ENCODE measurements at places on chromosomes 4 and X.

DNA sequence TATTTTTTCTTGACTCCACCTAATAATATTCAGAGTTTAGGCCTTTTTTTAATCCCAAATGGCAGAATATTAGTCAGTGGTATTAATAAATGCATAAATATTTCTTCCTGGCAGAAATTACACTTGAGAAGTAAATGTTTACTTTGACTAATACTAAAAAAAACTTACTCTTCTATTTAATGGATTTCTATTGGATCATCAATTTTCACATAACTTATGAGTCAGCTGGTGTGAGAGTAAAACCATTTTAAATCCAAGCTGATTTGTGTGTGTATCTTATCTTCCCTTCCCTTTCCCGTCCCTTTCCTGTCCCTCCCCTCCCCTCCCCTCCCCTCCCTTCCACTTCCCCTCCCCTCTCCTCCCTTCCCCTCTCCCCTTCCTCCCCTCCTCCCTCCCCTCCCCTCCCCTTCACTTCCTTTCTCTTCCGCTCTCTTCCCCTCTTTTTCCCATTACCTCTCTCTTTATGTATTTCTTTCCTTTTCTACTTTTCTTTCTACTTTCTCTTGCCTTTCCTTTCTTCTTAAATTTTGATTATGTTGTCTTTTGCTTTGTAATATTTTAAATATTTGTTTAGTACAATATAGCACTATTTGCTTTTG lies 630.1 kb upstream of the EPHA5 start:
- DNase-seq: no peak

- DNase-seq: peak; percentile 59
Measured at GRCh38 chrX:15675490-15675921, 10.9 kb upstream of the CLTRN start.

DNA sequence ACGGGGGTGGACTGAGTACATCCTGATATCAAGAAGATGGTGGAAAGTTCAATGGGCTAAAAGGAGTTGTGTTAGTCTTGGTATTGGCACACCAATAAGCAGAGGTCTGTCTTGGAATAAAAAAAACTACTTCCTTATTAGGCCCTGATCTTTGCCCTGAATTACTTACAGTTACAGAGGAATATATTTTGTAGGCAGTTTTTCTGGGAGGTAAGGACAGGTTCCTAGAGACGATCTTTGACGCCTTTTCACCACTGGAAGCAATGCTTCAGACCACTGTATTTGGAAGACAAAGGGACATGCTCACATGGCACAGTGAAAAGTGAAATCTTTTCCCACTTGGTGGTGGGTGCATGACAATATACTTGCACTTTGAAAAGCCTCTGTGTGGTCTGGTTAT lies 618 bp upstream of the XK start:
- no peak for DNase-seq

GRCh38 chr4:6165766-6166165 lies 34.6 kb downstream of the JAKMIP1 start:
- no peak for DNase-seq

DNA sequence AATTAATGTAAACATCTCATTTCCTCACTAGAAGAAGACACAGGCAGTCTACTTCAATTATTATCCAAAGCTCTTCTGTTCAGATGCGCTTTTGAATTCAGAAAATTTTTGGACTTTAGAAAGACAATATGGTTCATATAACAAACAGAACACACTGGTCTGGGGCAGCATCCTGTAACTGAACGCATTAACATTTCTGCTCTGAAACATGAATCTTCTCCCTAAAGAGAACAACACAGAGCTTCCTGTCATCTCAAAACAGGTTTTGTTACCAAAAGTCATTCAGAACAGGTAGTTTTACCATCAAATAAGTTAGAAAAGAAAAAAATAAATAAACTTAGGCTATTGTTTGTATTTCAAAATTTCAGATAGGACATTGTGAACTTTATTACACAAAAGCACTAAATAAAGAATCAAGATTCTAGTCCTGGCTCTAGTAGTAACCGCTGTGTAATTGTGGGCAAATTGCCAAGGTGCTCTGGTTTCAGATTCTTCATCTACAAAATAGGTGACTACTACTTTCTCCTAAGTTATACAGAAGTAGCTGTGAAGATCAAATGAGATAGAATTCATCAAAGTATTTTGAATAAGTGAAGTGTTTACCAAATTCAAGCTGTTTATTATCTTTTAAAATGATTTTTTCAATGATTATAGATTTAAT lies 252.3 kb upstream of the RASGEF1B start:
- peak; percentile 17 for DNase-seq

DNA sequence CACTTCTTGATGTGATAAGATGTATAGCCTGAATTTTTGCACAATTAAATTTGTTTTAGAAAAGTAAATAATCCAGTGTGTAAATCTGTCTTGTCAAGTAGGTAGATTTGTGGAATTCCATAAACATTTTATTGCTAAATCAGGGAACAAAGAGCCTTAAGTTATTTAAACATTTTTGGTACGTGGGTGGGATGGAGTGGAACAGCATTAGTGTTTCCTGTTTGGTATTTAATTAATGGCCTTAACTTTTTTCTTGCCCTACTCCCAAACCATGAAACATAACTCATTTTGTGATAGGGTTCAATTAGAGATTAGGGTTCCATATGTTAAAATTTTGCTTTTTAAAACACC lies 5.1 kb downstream of the NUDT9 start:
- DNase-seq: no peak

DNA sequence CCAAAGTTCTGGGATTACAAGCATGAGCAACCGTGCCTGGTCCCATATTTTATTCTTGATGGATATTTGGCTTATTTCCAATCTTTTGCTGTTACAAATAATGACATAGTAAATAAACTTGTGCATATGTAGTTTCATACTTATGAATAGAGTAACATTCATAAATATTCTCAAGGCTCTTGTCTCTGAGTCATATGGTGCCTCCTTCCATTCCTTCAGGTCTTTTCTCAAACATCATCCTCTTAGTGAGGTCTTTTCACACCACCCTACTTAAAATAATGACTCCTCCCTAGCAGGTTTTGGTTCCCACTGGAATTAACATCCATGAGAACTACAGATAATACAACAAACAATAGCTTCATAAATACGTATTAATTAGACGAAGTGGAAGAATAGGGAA lies 416.6 kb downstream of the IQCM start:
- no peak for DNase-seq

- DNase-seq: no peak
Measured at GRCh38 chr4:89214308-89214707, 93.3 kb downstream of the GPRIN3 start.

- no peak for DNase-seq
Measured at GRCh38 chr4:39036172-39036571, 4.0 kb upstream of the TMEM156 start.

DNA sequence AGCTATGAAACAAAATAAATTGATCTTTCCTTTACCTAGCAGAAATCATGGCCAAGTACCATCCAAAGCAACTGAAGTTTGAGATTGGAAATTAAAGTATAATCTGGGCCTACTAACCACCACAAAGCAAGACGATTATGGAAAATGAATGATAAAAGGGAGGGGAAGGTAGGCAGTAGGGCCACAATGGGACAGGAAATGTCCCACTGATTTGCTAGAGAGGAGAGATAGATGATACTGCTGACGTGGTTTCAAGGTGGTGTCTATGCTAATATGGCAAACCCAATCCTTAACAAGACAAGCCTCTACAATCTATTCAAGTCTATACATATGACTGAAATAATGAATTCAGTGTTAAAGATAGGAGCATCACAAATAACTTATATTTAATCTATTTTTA lies 6.1 kb downstream of the TMPRSS11F start:
- no peak for DNase-seq

- no peak for DNase-seq
Measured at GRCh38 chrX:150841456-150842197, 56.8 kb downstream of the CD99L2 start.

DNA sequence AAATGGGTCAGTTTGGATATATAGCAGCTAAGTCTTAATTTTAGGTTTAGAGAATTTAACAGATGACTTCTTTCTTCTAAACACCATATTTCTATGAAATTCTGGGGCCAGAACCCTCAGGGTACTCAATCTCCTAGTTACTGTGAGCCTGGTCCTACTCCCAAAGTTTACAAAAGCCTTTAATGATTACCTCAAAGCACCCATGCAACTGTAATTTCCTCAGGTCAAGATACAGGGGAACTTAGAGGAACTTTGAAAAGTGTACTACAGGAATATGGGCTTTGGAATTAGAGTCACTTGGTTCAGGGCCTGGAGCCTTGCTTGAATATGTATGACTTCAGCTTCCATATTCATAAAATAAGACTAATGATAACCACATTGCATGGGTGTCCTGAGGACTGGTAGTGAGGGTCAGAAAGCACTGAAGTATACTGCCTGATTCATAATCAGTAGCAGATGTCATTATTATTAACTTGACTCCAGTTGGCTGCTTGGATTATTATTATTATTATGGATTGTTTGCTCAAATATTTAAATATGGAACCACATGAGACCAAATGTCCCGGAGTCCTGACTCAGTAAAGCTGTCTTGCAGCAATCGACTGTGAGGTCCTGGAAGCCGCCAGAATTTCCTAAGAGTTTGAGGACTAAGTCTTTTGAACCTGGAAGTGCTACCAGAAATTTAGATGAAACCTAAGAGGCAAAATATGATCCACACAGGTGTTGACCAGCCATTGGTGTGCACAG lies 2.0 kb upstream of the ADH7 start:
- DNase-seq: no peak

GRCh38 chrX:95318882-95319281 lies 1365.8 kb upstream of the DIAPH2 start:
- no peak for DNase-seq

- no peak for DNase-seq
Measured at GRCh38 chrX:151899622-151900021, 13.1 kb upstream of the MAGEA4 start.

- no peak for DNase-seq
Measured at GRCh38 chr4:38077791-38078489, 117.7 kb downstream of the PTTG2 start.

DNA sequence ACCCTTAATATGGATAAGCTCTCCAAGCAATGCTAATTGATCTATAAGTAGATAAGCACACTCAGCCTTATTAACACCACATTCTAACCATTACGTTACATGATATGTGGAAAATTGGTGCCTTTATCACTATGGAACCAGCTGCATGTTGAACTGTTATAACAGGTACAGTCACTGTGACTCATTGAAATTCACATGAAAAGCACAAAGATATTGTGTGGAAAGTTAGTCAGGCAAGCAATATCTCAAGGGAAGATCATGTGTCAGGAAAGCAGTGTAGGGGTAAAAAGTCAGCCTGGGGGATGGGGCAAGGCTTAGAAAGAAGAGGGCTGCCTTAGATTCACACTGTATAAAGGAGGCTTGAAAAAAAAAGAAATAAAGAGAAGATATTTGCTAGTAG lies 313.7 kb upstream of the SMIM31 start:
- DNase-seq: no peak

DNA sequence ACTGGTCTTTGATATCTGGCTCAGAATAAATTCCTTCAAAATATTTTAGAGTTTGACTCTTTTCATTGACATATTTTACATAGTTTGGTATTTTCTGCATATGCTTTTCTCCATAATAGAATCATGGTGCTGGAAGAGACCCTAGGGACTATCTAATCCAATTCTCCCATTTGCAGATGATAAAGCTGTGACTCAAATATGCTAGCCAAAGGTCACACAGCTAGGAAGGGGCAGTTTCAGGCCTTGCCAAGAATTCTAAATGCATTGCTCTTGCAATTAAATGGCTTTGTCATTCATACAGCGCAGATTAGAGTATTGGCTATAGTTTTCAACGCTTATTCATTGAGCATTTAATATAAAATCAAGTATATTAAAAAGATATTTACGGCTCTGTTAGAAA lies 374.1 kb upstream of the RASGEF1B start:
- no peak for DNase-seq

- no peak for DNase-seq
Measured at GRCh38 chr4:120266602-120267001, 200.0 kb upstream of the MAD2L1 start.

DNA sequence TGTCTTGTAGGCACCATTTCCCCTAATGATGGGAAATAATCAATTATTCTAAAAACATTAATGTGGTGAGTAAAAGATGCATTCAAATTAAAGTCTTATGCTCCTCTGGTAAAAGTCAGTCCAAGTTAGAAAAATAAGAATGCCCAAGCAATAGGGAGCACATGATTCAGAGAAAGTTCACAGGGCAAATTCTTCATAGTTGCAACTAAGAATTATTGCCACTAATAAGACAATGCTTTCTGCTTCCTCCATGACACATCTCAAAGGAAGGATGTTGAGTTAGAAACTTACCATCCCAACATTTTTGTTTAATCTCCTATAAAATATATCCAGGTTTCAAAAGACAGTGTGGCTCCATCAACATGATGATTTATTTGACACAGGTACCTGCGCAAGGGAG lies 26.3 kb downstream of the PHOX2B start:
- no peak for DNase-seq

DNA sequence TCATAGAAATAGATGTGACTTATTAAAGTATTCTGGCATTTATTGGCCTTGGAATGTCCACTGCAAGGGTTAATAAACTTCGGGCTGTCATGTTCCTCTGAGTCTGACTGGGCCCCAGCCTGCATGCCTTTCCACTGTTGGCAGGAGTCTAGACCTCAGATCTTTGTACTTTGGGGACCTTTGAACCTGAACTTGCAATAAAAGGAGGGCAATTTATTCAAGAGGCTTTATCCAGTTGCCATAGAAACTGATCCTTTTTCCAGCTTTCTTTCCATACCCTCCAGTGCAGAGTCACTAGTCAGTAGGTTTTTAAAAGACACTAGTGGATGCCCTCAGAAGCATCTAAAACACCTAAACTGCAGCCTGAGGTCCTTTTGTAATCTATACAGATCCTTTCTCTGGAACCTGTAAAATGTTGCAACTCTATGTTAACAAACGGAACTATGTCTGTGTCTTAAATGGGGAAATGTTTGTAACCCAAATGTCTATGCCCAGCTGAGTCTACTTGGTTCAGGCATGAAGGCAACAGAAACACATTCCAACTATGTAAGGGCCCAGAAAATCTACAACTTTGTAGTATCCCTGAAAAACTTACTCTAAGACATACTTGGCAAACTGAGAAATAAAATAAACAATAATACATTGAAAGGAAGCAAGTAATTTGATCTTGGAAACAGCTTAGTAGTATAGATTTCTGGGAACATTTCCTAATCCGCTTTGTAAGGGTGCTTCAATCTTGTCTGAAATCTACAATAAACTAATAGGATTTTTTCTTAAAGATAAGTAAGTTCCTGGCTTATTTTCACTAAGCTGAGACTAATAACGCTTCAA lies 41.5 kb downstream of the SOWAHB start:
- DNase-seq: no peak

Measured in COR-L47 (cell line).